Left lung (tissue), 14 donors: ENCODE measurements at places on chromosomes 7 and 10.

GRCh38 chr7:50560865-50561351 is 4.3 kb downstream of the DDC start:
- no peak for DNase-seq

GRCh38 chr7:94178230-94178629 is 174.1 kb upstream of the BET1 start:
- DNase-seq = no peak

DNA sequence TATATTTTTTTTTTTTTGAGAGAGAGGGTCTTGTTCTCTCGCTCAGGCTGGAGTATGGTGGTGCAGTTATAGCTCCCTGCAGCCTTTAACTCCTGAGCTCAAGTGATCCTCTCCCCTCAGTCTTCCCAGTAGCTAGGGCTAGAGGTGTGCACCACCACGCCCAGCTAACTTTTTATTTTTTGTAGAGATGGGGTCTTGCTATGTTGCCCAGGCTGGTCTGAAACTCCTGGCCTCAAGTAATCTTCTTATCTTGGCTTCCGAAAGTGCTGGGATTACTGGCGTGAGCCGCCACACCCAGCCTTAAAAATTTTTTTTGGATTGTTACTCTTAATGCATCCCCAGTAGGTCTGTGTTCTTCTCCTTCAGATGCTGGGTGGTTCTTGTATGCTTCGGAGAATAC is 4.2 kb downstream of the UBTD1 start:
- DNase-seq = no peak

GRCh38 chr10:101050208-101051069 is 11.3 kb upstream of the KAZALD1 start:
- DNase-seq = peak; percentile 55

GRCh38 chr7:47310020-47310419 is 271.9 kb downstream of the TNS3 start:
- DNase-seq = no peak

DNA sequence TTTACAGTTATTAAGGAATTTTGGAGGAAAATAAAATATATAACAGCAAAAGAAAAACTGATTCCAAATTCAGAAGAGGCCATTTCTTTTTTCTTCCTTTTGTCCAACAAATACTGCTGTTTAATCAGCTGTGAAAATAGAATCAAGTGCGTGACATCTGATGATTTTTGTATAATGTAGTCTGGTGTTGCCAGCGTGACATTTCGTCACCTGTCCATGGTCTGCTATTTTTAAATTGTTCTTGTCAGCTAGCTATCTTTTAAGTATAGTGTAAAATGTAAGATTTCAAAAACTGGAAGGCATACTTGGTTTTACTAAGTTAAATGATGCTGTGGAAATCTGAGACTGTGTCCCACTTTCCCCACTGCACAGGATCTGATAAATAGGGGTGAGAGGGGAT is 105.9 kb downstream of the CPEB3 start:
- no peak for DNase-seq

DNA sequence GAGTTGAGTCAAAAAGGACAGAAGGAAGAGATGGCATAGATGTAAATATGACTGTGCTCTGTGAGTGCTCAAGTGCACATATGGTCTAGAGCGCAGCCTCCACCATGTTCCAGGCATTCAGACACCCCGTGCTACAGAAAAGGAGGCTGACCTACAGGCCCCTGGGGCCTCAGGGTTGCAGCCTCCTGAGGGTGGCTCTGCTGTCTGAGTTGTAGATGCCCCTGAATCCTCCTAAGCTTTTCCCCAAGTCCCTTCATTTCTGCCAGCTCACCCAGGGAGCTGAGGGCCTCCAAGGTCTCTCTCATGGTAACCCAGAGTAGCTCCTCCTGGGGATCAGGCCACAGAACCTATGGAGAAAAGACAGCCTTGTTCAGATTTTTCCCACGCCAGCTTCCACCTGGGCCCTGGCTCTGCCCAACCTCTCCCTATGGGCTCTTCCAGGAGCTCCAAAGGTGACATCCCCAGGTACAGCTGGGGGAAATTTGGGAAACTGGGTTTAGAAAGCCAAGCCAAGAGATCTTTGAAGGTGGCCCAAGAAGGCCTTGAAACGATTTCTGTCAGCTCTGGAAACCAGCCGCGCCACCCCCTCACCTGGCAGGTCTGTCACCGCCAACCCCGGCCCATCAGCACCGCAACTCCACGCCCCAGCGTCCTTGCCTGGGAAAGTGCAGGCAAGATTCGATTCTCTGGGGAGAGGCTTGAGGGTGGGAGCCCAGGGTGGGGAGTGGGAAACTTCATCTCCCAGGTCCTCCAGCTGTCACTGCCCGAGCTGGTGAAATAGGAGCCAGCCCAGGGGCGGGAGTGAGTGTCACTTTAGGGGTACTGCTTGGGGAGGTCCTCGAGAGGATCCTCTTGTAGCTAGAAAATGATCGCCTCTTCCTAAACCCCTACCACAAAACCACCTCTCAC is 2.4 kb downstream of the ZNF467 start:
- DNase-seq = no peak

DNA sequence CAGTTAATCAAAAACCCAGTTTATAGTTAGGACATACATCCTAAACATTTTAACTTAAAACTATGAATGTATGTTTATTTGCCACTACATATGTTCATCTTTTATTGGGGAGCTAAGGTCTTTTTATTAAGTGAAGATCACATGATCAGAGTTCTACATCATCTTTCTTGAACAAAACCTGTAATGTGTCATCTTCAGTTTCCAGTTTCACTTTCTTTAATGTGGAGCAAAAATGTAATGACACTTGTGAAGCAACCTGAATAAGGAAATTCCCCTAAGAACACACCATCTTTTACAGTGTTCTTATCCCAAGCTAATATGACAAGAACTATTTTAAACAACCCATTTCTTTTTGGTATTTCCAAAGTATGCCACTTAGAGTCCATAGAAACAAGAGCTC is 166.7 kb upstream of the BET1 start:
- no peak for DNase-seq

DNA sequence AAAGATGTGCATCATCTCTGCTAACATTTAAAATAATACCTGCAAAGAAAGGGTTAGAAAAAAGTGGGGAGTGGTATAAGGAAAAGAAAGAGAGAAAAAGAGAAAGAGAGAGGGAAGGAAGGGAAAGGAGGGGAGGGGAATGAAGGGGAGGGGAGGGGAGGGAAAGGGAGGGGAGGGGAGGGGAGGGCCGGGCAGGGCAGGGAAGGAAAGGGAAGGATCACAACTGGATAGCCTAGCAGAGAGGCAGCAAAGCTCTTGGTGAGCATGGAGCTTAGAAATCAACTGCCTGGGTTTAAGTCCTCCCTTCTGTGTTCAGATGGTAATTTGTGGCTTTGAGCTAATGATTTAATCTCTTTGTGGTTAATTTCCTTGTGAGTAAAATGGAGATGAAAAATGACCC is 5.4 kb upstream of the FAM237B start:
- DNase-seq = no peak

- no peak for DNase-seq
These were observed 246.9 kb downstream of the RPS24 start for GRCh38 chr10:78280604-78281003.

DNA sequence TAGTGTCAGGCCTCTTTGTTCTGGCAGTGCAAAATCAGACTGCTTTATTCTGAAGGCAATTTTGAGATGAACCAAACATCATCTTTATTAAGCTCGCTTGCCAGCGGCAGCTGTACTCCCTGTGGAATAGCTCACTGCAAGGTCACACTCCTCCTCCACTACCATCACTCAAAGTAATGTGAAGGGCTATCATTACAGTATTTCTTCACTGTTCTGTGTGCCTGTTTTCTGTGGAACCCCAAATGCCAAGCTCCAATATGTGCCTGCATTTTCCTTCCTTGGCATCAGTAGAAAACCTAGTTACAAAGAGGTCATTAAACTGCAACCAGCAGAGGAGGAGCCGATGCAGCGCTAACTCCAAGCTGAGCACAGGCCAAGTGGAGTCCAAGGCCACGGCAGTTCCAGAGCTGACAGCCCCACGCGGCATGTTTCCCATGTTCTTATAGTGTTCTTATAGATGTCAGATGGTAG is 21.4 kb downstream of the BCCIP start:
- DNase-seq = no peak

GRCh38 chr10:119500821-119501220 is 41.7 kb downstream of the RGS10 start:
- no peak for DNase-seq

DNA sequence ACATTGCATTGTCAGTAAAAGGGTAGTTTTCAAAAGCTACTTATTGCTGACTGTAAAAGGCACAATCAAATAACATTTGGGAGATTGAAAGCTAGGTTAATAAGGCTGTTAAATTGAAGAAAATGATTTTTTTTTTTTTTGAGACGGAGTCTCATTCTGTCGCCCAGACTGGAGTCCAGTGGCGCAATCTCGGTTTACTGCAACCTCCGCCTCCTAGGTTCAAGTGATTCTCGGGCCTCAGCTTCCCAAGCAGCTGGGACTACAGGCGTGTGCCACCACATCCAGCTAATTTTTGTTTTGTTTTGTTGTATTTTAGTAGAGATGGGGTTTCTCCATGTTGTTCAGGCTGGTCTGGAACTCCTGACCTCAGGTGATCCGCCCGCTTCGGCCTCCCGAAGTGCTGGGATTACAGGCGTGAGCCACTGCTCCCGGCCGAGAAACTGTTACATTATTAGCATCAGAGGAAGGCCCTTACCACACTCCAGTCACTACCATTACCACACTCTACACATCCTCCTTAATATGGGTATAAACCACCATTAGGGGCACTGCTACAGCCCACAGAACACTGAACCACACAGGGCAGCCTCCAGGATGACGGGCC is 1.0 kb downstream of the CYP51A1 start:
- no peak for DNase-seq

- no peak for DNase-seq
These were observed 14.8 kb downstream of the ZSCAN25 start for GRCh38 chr7:99631295-99632109.

DNA sequence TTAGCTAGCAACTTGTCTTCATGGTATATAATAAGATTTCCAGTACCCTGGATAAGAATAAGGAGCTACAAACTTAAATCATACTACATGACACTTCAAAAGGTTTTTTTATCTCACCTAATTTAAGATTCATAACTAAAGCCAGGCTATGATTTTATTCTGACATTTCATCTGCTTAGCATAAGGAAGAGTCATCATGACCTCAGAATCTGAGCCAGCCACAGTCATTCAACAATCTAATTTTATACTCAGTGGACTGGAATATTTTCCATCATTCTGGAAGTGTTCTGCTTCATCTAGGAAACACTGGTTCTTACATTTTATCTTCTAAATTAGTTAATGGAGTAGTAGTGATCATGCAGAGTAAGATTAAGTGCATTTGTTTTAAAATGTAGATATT is 102.1 kb upstream of the KCND2 start:
- no peak for DNase-seq

DNA sequence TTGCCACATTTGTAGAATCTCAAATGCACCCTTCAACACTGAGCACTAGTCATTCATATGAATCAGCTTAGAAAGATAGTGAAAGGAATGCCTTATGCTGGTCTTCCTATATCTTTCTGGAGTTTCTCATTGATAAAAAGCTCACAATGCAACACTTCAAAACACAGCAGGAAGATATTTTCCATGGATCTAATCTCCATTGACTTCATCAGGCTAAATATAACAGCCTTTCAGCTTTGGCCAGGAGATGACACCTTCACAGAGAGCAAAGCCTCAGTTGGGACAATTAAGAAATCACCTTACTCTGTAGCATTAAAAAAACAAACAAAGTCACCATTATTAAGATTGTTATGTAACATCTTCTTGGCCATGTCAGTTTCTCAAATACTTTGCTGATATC is 6.7 kb downstream of the NRP1 start:
- no peak for DNase-seq

- no peak for DNase-seq
These were observed 68.5 kb upstream of the FHIP2A start for GRCh38 chr10:114753126-114753525.

DNA sequence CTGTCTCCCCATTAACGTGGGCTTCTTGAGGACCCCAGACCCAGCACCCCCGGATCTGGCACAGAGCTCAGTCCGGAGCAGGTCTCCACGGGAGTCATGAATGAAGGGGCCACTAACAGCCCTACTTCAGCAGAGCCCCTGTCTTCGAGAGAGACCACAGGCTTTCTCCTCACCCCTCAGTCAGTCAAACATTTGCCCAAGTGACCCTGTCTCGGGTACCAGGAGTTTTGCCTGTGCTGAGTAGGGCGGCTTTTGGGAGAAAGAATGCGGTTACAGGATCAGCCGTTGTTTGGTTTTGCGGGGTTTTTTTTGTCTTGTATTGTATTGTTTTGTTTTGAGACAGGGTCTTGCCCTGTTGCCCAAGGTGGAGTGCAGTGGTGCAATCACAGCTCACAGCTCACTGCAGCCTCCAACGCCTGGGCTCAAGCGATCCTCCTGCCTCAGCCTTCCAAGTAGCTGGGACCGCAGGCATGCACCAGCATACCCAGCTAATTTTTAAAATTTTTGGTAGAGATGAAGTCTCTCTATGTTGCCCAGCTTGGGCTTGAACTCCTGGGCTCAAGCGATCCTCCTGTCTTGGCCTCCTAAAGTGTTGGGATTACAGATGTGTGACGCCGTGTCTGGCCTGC is 16.5 kb downstream of the ADAP1 start:
- no peak for DNase-seq

GRCh38 chr7:106038289-106038688 is 73.8 kb downstream of the SYPL1 start:
- DNase-seq = no peak

- DNase-seq = no peak
These were observed 230.8 kb upstream of the GHITM start for GRCh38 chr10:83908506-83908905.

DNA sequence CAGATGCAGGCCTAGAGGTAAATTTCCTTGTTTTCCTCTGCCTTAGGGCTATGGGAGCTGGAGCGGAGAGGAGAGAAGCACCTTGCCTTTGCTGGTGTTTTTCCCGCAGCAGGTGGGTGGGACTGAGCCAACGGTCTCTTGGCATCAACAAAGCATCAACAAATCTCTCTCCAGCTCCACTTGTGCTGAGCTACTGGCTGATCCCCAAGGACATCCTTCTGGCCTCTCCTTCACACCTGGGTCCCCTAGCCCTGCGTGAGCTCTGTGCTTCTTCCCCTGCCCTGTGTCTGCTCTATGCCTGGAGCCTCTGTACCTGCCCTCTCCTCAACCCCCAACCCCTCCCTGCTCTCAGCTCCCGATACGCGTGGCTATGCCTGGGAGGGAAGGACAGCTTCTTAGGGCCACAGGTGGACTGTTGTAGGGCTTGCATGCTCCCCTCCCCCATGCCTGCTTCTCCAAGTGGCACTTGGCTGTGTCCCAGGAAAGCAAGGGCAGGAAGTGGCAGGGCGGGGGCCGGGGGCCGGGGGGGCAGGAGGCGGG is 3.2 kb upstream of the CLDN4 start:
- DNase-seq = peak; percentile 80

DNA sequence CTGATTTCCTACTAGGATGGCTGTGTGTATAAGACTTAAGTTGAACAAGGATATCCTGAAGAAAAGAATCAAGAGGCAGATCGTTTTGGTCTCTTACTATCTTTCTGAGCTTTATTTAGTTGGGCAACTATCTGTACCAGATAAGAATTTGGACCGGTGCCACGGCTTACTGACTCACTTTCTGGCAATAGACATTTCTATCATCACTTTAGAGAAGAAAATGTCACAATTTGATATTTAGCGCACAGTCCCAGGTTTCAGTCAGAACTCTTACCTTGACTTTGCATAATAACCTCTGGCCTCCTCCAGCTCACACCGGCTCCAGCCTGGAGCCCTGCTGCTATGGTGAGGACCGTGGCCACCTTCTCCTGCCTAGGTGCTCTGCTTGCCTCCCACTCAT is 218.2 kb upstream of the MDFIC start:
- no peak for DNase-seq
